ENCODE measurements at places on chromosomes 7 and 10. TPM values are rescaled to one million over a fixed set of nuclear protein-coding genes. Genes with fewer than 3 reads are reported as not detected.

The RET gene
- total RNA-seq, result 0.12 TPM

The MYH16 gene
- not detected for total RNA-seq

DNA sequence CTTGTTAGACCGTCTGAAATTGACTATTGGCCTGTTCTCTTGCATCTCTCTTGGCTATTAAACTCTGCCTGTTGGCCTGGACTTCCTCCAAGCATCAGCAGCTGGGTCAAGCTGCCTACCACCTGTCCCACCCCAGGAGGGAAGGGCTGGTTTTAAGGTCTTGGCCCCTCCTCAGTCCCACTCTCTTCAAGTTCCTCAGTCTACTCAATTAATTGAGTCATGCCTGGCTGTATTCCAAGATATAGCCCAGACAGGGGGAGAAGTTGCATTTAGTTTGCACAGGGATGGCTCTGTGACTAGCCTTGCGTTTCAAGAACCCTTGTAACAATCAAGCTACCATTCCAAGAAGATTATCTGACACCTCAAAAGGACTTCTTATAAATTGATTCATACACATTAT, 113.8 kb upstream of the GLI3 start:
- no peak for DNase-seq

DNA sequence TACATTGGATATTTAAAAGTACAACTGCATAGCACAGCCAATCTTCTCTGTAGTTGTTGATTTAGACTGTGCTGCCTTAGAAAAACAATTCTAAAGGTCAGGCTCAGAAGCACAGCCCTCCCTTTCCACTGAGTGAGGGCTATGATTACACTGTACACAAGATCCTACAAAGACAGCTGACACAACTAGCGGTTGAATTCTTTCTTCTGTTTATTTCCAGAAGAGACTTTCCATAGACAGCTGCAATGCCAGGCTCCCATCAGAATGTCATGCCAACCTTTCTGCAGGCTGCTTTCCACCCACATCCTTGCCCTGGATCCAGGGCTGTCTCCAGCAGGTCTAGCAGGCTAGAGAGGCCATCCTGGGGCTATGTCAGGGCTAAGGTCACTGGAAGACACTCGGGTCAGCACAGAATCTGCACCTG, 39.3 kb downstream of the FAM13C start:
- DNase-seq, result no peak

GRCh38 chr10:9922126-9922870, 1095.4 kb upstream of the CELF2 start:
- DNase-seq, result no peak

DNA sequence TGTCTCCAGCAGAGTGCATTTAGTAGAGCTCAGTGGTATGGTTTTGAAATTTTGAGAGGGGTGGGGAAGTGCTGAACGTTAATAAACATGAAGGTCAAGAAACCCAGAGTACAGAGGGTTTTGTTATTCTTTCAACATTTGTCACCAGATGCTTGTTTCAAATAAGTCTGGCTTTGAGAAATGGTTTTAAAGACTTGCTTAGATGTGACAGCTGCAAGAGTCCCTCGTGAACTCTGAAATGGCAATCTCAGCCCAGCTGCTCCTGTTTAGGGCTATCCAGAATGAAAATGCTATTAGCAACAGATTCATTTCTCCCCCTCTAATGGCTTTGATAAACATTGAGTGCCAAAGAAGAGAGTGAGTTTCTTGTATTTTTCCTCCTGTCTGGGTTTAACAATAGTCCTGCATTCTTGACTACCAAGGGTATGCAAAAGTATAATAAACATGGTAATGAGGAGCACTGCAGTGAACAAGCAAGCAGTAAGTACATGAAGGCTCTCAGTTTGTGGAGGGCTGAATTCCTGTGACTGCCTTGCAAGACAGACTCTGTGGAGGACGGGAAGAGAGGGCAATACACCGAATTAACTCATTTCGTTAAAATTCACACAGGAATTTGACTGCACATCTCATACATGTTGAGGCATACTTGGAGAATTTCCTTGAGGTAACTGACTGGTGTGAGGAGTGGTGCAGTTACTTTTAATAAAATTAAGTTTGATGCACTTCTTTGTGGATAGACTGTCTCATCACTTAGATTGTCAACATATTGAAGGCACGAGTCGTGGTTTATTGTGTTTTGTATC, 490.9 kb downstream of the REEP3 start:
- no peak for DNase-seq
